ENCODE measurements at places on chromosomes 12 and 14. TPM values are rescaled to one million over a fixed set of nuclear protein-coding genes. Genes with fewer than 3 reads are reported as not detected.

The TEAD4 gene
- 27.3 TPM for total RNA-seq

The EML5 gene
- total RNA-seq: 2.4 TPM

The RNU4-1 gene
- 2,881 TPM for total RNA-seq

DNA sequence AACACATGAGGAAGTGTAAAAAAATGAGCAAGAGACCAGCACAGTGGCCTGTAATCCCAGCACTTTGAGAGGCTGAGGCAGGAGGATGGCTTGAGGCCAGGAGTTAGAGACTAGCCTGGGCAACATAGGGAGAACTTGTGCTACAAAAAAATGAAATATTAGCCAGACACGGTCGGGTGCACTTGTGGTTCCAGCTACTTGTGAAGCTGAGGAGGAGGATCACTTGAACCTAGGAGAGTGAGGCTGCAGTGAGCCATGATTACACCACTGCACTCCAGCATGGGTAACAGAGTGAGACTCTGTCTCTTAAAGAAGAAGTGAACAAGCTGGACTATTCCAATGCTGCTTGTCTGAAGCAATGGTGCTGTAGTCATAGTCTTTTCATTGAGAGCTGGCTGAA lies 36.3 kb upstream of the MAP3K9 start:
- H3K4me1 ChIP-seq: no peaks in the 10 kb centered on the region
- no peaks in the 10 kb centered on the region for H3K27me3 ChIP-seq
- DNase-seq: no peak

- H3K27me3 ChIP-seq: no peaks in the 10 kb centered on the region
- H3K27ac ChIP-seq: peak overlapping the region; percentile 87
- H3K4me3 ChIP-seq: peak overlapping the region; percentile 96
These were observed 787 bp downstream of the HECTD4 start for GRCh38 chr12:112381406-112381882.

DNA sequence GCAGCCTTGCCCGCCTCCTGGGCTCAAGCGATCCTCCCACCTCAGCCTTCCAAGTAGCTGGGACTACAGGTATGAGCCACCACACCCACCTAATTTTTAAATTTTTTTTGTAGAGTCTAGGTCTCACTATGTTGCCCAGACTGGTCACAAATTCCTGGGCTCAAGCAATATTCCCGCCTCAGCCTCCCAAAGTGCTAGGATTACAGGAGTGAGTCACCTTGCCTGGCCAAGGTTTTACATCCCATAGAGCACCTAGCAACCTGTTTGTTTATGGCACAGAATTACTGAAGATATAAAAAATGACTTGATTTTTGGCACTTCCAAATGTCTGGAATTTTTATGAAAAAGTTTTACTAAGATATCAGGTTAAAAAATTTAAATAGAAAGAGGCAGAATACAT lies 16.5 kb downstream of the MYO1A start:
- H3K27ac ChIP-seq: no peak overlapping the region
- H3K27me3 ChIP-seq: no peaks in the 10 kb centered on the region
- H3K4me1 ChIP-seq: peaks cover 8% of the 10 kb centered on the region
- no peaks in the 10 kb centered on the region for H3K36me3 ChIP-seq

Measured in lower lobe of right lung (tissue), 2 donors.